ENCODE measurements at places on chromosomes 6 and 20.

DNA sequence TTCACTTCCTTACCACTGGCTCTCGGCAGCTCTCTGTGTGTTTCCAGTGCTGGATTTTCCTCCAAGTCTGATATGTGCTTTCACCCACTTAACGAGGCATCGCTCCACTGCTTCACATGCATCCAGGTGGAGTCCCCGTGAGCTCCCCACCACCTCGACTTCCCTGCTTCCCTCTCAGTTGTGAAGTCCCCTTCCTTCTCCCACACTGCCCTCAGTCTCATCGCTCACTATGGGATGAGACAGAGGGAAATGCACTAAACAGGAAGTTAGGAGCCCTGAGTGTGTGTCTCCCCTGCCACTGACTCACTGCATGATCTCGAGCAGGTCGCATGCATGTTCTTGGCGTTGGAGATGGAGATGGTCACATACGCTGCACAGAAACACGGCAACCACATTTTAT, 84.0 kb downstream of the MTHFD1L start:
- no peak for DNase-seq

DNA sequence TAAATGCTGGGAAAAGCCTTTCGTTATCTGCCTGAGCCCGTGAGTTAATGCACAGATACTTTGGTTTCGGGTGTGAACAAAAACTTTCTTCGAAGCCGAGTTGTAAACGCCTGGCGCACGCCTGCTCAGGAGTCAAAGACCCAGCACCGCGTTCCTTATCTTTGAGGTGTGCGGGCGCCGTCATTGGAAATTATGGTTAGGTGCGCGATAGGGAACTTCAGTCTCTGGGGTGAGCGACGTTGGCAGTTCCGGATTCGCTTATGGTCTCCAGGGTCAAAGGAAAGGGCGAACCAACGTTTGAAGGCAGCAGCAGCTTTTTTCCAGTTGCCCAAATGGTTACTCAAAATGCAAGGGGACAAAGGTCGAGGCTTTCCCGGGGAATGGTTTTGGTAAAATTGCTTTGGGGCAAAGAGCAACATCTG, 853 bp downstream of the SLC22A3 start:
- peak; percentile 17 for DNase-seq

- DNase-seq, result no peak
Measured at GRCh38 chr20:25277941-25278521, 30.1 kb downstream of the PYGB start.

DNA sequence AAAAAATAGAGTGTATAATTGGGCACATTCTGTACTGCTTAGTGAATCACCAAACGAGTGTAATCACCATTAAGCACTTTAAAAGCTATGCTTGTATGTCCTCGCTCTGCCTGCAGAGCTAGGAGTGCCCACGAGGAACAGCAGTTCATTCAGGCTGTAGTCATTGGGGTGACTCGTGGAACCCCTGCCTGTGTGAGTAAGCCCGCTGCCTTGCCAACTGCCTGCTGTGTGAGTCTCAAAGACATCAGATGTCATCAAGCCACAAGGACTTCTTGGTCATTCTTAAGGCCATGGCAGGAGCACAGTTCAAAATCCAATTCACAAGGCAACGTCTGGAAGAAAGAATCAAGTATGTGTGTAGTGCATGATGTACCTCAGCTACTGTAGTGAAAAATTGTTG, 60.4 kb downstream of the FOXO3 start:
- peak; percentile 92 for DNase-seq

- peak; percentile 88 for DNase-seq
Measured at GRCh38 chr6:139765825-139766285, 391.4 kb upstream of the CITED2 start.

DNA sequence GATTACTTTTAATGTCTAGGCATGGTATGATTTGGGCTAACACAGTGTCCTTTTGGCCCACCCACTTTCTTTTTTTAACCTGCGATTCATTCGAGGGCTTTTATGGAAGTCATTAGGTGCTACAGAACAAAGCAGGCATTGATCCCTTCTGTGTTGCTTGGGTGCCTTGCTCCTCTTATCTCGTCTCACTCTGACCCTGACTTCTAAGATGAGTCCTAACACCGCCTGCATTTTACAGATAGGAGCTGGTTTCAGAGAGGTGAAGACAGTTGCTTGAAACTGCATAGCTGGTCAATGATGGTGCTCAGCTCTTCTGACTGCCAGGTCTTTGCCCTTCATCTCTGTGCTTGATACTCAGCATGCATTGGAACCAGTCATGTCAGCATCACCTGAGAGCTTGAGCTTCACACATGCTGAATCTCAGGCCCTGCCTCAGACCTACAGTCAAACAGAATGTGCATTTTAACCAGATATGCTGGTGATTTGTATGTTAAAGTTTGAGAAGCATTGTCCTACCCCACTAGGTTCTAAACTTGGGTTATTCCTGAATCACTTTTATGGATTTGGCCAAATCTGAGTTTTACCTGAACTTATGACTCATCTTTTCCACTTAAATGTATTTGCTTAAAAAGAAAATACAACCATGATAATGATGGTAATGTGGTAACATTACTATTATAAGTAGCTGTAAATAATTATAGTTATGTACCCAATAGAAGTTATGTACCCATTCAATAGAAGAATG, 142.3 kb downstream of the PLCB4 start:
- no peak for DNase-seq

- no peak for DNase-seq
Measured at GRCh38 chr20:40082436-40082835, 606.6 kb downstream of the MAFB start.

DNA sequence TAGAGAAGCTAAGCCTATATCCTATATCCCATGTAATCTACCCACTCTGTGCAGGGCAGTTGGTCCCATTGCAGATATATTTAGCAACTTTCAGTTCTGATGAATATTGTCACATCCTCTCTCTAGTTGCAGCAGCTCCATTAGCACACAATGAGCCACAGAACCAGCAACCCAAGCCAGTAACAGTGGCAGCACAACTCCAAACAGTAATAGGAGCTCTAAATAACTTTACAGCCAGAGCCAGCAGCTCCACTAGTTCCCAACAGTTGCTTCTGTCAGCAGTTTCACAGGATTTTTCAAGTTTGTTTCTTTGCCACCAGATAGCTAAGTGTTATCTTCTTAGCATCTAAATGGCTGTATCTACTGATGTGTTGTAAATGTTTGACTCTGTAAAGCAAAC, 490.8 kb downstream of the HTR1B start:
- DNase-seq, result no peak

DNA sequence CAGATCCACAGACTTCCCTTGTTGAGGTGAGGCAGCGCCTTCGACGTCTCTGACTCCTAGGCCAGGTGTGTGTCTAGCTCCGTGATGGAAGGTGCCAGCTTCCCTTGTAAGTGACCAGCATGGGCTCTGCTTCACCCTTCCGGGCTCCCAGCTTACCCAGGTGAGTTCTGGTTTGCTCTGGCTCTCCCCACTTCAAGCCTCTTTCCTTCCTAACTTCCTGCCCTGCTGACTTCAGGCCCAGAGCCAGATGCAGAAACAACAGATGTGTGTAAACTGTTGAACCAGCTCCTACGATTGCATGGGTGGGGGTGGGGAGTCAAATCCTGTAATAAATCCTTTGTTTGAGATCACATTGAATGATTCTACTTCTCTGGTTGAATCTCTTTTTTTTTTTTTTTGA, 51.6 kb upstream of the BMP6 start:
- no peak for DNase-seq

DNA sequence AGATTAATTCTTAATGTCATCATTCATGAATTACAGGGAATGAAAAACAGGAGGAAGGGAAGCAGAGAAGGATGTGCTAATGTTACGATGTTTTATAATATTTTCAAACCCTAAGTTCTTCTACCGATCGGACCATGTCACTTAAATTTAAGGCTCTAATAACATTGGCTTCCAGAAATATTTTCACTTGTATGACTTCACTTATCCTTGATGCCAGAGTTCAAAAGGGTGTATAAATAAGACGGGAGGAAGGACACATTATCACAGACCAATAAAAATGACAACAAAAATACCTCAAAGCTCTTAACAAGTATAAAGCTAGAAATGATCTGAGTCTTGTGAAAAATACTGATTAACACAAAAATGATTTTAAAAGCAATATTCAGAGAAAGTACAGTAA, 370.4 kb upstream of the CITED2 start:
- peak; percentile 22 for DNase-seq

DNA sequence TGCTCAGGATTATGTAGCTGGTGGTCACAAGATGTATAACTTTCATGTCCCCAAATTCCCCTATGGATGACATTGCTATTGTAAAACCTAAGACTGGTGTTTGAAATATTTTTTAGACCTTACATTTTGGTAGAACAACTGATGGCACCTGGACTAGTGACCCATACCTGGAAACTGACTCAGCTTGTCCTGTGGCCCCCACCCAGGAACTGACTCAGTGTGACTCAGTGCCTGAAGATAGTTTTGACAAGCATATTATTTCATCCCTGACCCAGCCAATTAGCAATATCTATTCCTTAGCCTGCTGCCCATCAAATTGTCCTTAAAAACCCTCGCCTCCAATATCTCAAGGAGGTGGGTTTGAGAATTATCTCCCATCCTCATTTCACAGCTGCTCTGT, 90.9 kb upstream of the GRIK2 start:
- DNase-seq, result no peak

DNA sequence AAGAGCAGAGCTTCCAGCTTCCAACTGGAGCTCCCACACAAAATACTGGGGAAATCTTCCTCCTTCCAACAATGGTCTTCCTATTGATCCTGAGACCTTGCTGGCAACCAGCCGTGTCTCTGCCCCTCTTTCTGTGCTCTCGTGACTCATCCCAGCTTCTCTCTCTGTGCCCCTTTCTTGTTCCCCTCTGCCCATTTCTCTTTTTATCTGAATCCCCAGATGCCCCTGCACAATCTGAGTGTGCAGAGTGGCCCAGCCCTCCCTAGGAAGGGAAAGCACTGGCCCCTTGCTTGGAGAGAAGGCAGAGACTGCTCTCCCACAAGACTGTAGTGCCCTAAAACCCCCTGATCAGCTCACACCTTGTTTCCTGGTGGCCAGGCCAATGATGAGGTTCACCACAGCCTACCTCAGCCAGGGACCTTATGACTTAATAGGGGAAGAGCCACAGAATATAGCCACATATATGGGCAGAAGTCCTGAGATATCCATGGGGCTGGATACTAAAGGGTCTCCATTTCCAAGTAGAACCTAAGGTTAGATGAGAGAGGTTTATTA, 23.1 kb upstream of the MAS1L start:
- no peak for DNase-seq

GRCh38 chr6:68127074-68127473, 508.0 kb upstream of the ADGRB3 start:
- no peak for DNase-seq

DNA sequence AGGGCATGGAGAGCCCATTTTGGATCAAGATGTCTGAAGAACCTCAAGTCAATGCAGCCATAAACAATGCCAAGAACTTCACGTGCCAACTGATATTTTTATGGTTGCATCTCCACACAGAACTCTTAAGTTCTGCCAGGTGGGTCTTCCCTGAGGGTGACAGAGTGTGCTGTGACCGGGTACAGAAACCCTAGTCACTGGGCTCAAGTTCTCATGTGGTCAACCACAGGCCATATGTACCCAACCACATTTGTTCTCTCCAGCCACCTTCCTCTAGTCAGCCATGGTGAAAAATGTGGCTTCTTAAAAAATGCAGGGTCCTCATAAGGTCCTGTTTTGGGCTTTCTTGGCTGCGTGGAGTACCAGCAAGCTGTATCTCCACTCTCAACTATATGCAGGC, 48.9 kb downstream of the CLIC5 start:
- no peak for DNase-seq

DNA sequence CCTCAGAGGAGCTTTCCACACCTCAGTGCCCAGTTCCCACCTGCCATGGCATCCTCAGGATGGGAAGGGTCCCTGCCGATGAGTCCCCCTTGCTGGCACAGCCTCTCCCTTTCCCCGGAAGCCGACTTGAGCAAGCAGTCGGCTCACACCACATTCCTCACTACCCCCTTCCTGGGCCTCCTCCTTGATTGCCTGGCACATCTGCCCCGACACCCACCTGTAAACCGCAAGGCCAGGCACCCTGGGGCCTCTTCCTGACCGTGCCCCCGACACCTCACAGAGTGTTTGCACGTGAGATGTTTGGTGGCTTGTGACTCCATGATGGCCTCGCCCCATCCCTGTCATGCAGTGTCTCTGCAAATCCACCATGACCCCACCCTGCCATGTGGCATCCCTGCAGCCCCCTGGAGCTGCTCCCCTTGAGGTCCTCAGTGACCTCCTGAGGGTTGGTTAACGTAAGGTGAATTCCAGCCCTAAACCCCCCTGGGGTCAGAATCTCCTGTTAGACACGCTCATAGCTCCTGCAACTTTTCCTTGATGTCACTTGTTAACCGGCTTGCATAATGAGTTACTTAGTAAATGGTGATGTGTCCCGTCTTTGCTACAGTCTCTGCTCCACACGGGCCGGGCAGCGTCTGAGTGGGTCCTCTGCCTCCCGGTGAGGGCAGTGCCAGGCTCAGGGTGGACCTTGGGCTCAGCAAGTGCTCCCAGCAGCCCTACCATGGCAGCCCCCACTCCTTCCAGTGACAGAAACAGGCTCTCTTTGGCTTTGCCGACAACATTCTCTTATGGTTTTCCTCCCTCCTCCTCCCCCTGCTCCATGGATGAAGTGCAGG, 115.9 kb upstream of the FRMD1 start:
- DNase-seq, result no peak

DNA sequence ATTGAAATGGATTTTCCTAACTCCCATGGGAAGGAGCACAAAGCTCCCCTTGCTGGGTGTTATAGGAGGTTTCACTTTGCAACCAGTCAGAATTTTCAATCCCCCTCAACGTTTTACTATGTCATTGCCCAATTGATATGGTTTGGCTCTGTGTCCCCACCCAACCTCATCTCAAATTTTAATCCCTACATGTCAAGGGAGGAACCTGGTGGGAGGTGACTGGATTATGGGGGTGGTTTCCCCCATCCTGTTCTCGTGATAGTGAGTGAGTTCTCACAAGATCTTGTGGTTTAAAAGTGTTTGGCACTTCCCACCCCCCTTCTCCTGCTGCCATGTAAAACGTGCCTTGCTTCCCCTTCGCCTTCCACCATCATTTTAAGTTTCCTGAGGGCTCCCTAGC, 62.9 kb downstream of the ZMYND8 start:
- DNase-seq, result no peak

- peak; percentile 45 for DNase-seq
Measured at GRCh38 chr20:278607-279571, 11.7 kb downstream of the C20orf96 start.

DNA sequence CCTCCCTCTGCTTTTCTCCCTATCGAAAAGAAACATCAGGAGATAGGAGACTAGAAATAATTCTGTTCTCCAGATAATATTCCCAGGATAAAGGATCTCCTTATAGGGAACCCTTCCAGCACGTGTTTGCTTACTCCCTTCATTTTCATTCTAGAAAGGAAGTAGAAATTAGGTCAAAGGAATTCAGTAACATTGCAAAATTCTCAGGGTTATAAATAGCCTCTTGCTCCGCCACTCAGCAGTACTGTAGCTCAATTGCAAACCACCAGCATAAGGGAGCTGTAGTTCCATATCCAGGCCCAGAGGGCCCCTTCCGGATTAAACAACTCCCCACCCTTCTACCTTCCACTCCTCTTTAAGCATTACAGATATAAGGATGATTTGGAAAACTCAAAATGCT, 6.2 kb downstream of the ELMO2 start:
- DNase-seq, result peak; percentile 84

- DNase-seq, result no peak
Measured at GRCh38 chr6:156563714-156564113, 213.5 kb upstream of the ARID1B start.

Measured in iris pigment epithelial cell (primary cell).